ENCODE measurements at places on chromosomes 1 and 21. TPM values are rescaled to one million over a fixed set of nuclear protein-coding genes. Genes with fewer than 3 reads are reported as not detected.

RGS1 gene
- total RNA-seq, result not detected

CD2 gene
- not detected for total RNA-seq

EFNA1 gene
- 0.16 TPM for total RNA-seq

CLDN17 gene
- not detected for total RNA-seq

ERRFI1 gene
- total RNA-seq, result 46.4 TPM
